Stimulated activated CD8-positive, alpha-beta memory T cell treated with anti-CD3 and anti-CD28 coated beads, Interleukin-12 subunit alpha, Interleukin-12 subunit beta, amount 100 ng/mL, for 4 hours (primary cell): ENCODE measurements at places on chromosomes 7 and 10.
A peak's percentile ranks its signal among the peaks of the same experiment; 100 is the strongest.

- DNase-seq, result no peak
Observed at GRCh38 chr10:74189999-74190421, 39.0 kb downstream of the ADK start.

GRCh38 chr7:158487631-158488151, 99.9 kb downstream of the PTPRN2 start:
- DNase-seq, result no peak

DNA sequence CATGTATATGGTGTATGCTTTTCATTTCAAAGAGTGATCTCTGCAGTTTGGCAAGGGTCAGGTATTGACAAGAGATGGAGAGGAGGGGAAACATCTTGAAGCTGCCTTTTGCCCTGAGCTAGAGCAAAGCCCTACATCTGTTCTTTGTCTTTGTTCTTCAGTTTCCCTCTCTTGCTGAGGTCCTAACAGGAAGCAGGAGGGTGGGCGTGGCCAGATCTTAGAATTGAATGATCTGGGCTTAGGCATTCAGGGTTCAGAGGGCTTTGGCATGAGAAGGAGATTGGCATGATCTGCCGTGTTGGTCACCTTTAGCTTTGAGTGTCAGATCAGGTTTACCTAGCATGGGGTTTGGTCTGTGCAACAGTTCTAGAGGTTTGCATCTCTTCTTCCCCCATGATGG, 41.3 kb downstream of the LRMDA start:
- no peak for DNase-seq

DNA sequence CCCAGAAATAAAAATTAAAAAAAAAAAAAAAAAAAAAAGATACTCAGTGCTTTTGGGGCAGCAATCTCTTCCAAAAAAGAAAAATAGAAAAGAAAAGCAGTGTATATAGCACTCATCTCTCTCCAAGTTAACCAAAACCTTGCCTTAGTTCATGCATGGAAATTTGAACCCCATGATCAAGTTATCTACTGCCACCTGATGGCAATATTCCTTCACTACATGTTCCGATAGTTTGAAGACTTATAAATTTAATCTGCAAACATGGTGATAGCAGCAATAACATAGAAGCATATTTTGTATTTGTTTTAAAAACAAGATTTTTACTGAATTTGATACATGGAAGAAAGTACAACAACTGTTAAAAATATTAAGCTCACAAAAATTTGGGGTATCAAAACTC, 48.6 kb upstream of the SLIT1 start:
- no peak for DNase-seq

- no peak for DNase-seq
Observed at GRCh38 chr7:106125417-106125816, 13.3 kb upstream of the SYPL1 start.

DNA sequence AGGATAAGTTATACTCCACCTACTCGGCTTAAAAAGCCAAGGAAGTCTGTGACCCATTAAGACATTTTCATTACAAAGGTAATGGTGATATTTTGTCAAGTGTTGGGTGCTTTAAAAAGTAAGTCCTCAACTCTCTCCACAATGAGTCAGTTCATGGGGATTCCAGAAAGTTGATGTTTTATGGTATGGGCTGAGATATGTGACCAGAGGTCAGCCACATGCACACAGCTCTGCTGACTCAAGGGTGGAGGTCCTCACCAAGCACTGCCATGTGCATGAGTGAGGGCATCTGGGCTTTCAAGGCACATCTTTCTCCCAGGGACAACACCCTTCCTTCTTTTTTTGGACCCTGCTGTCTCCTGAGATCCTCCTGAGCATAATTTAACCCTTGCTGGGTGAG, 292.9 kb downstream of the PTEN start:
- DNase-seq, result no peak

GRCh38 chr10:131998050-131998844, 16.5 kb upstream of the BNIP3 start:
- no peak for DNase-seq

- DNase-seq, result no peak
Observed at GRCh38 chr10:4352414-4352961, 473.5 kb upstream of the AKR1E2 start.

- no peak for DNase-seq
Observed at GRCh38 chr7:30519122-30519521, 14.5 kb upstream of the GGCT start.

DNA sequence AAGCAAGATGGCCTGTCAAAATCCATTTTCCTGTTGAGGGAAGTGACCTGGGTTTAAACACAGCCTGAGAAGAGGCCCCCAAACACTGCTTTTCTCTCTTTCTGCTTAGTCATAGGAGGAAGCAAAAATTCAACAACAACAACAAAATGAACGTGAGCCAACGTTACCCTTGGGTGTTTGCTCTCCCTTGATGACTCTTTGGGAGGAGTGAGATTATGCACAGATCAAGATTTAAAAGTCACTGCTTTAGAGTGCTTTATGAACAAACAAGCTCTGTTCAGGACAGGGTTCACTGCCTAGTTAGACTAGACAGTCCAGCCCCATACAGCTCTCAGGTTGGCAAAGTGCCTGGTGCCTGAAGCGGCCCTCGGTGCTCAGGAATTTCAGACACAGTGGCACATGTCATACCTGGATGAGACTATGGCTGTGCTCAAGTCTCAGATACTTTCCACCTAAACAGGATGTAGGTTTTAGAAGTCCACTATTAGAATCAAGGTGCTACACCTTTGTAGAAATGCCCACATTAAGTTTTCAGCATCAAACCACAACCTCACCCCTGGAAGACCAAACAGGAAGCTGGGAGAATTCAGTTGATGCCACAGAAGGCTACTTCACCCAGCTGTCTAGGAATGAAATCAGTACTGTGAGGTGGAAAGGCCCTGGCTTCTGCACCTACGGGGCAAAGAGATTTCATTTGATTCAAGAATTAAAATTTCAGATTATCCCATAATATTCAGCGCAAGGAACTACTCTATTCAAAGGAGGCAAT, 38.7 kb downstream of the DENND11 start:
- DNase-seq, result no peak

GRCh38 chr7:94030634-94031033, 26.5 kb upstream of the BET1 start:
- no peak for DNase-seq

- DNase-seq, result no peak
Observed at GRCh38 chr7:40833888-40834234, 699.1 kb downstream of the SUGCT start.

GRCh38 chr7:69684369-69685292, 86.4 kb downstream of the AUTS2 start:
- DNase-seq, result no peak

GRCh38 chr7:80273327-80273726, 138.7 kb downstream of the GNAI1 start:
- DNase-seq, result no peak

DNA sequence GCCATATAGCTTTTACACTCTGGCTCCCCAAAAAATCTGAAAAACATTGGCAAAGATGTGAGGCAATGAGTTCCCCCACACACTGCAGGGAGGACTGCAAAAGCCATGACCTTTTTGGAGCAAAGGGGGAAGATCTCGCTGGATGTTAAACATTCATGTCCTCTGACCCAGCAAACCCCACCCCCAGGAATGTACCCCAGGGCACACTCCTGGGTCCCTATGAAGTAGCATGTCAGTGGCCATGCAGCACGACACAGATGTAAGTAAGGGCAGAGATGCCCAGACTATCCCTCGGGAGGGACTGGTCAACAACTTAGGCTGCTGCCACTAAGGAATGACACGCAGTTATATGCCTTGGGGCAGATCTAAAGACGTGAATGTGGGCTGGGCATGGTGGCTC, 100.6 kb downstream of the DLG5 start:
- no peak for DNase-seq

DNA sequence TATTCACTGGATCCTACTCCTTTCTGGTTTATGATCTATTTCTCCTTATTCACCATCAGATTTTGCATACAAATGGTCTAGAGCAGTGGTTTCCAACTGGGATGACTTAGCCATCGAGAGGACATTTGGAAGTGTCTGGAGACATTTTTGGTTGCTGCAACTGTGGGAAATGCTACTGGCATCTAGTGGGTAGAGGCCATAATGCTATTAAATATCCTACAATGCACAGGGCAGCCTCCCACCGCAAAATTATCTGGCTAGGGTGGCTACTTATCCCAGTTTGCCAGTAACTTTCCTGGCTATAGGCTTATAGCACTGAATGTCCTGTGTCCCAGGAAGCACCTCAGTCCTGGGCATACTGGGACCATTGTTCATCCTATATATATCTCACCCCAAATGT, 21.5 kb upstream of the DDX50 start:
- DNase-seq, result no peak

GRCh38 chr10:26441491-26442214, 3.5 kb downstream of the APBB1IP start:
- no peak for DNase-seq

DNA sequence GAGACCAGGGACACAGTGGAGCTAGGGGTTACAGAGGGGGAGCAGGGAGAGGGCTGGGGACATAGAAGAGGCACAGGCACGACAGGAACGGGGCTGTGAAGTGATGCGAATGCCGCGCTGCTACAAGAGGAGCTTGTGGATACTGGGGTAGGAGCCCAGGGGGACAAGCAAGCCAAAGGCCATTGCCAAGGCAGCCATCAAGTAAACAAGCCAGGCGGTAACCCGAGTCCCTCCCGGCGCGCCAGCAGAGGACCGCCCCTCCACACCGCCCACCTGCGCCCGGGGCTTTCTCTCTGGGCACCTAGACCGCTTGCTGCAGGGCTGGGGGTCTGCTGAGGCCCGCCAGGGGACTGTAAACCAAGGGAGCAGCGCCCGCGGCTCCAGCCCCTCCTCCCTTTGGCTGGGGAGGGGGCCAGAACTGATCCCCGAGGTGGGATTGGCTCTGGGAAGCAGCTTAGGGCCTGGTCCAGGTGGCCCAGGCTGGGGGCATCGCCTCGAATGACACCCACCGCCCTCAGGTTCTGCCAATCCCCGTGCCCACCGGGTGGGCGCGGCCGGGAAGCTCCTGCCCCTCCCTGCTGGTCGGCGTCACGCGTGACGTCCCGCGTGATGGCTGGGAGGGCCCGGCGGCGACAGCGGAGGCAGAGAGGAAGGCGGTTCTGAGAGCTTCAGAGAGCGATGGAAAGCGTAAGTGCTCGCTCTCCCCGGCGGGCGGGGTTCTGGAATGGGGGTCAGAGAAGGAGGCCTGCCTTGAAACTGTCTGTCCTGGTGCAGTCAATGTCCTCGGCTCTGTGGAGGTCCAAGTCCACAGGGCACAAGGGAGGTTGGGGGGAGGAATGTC, 982 bp downstream of the SFXN3 start:
- DNase-seq, result peak; percentile 59

DNA sequence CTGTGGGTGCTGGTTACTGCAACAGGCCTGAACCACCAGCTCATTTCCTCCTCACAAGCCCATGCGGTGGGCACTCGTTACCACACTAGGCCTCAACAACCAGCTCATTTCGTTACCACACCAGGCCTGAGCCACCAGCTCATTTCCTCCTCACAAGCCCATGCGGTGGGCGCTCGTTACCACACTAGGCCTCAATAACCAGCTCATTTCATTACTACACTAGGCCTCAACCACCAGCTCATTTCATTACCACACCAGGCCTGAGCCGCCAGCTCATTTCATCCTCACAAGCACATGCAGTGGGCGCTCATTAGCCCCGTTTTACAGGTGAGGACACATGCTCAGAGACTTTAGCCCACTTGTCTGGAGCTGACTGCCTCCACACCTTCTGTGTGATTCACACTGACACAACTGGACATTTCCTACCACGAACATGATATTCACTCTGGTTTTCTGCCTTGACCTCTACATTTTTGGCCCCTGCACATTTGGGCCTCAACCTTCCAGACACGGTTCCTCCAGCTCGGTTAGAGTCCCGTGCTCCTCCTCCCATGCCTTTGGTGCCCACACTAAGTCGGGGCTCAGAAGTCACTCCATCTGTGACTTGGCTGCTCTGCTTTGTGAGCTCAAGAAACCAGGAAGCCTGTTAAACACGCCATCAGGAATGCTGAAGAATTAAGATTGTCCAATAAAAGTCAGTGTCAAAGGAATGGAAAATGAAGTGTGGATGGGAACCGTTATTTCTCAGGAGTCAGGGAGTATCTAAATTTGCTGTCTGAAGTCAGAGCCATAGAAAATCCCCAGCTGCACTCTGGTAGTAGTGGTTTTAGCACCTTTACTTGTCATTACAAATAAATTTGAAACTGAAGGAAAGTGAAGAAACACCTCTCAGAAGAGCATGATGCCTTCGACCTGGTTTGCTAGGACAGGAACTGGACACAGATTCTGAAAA, 55.8 kb upstream of the LANCL2 start:
- DNase-seq, result peak; percentile 39

GRCh38 chr7:97578225-97578624, 153.7 kb upstream of the TAC1 start:
- DNase-seq, result no peak
